ENCODE measurements at places on chromosomes 7 and 10.
A peak's percentile ranks its signal among the peaks of the same experiment; 100 is the strongest.

GRCh38 chr10:29841724-29842649, 207.2 kb upstream of the SVIL start:
- DNase-seq = peak; percentile 44

GRCh38 chr7:139034855-139035585, 822 bp downstream of the ZC3HAV1L start:
- peak; percentile 38 for DNase-seq

DNA sequence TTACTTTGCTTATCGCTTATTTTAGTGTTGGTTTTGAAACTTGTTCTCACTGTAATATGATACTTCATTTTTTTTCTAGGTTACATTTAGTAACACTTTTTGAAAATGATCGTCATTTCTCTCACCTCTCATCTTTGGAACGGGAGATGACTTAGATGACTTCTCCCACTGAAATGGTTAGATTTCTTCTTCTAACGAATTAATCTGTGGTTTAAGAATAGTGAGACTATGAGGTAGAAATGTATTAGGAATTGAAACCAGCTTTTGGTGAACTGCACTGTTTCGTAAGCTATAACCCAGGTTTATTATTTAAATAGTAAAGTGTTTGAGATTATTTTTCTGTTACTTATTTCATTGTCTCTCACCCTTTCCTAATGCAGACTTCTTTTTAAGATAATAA, 93.7 kb downstream of the PRR15 start:
- DNase-seq = no peak

DNA sequence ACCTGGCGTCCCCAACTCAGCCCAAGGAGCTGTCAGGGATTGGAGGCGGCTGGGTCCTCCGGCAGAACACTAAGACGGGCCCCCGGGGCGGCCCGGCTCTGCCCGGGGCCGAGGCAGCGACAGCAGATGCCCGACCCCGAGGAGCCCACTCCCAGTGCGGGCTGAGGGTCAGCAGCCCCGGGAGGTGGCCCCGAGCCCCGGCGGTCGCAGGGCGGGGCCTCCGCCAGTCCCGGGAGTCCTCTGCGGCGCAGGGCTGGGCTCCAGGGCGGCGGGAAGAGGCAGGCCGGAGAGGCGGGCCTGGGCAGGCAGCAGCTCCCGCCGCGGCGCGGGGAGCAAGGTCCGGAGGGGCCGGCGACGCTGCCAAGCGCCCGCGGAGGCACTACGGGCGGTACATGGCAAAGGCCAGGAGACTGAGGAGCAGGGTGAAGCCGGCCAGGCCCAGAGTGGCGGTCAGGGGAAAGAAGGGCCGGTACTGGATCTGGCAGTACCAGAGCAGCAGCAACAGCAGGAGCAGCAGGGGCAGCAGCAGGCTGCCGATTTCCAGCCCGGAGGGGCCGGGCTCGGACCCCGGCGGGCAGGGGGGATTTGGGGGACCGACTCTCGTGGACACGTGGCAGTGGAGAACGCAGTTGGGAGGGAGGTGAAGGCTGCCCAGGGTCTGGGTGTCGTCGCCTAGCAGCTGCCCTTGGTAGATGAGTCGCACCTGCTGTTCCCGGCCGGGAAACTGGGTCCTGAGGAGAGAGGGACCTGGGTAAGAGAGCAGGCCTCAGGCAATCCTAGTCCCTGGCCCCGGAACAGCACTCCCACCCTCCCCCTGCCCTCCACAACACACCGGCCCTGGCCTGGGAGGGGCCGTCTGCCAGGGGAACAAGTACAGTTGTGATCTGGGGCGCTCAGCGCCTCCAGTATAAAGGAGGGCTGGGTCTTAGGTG, 827 bp upstream of the FASTK start:
- DNase-seq = peak; percentile 24

GRCh38 chr7:33841031-33841430, 64.3 kb upstream of the BMPER start:
- DNase-seq = no peak

DNA sequence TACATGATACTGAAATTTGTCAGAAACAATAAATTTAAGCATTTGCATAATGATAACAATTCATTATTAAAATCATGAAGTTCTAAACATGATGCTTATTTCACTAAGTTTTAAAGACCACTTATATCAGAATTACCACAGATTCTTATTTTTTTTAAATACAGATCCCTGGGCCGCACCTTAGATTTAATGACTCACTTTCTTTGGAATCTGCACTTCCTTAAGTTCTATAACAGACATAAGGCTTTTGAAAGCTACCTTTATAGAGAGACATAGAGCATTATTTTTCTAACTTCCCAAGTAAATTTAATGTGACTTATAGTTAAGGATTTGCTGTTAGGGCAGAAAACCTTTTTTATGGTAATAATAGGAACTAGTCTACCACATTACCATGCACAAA, 214.9 kb downstream of the IPMK start:
- DNase-seq = no peak

DNA sequence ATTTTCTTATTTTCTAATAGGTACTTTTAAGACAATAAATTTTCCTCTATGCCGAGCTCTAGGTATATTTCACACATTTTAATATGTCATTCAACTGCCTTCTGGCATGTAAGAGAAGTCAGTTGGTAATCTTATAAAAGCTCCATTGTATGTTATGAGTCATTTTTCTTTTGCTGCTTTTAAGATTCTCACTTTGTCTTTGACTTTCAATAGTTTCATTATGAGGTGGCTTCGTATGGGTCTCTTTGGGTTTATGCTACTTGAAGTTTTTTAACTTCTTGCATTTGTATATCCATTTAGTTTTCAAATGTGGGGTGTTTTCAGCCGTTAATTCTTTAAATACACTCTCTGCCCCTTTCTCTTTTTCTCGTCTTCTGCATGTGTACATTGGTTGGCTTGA, 80.5 kb downstream of the ABCA13 start:
- no peak for DNase-seq

DNA sequence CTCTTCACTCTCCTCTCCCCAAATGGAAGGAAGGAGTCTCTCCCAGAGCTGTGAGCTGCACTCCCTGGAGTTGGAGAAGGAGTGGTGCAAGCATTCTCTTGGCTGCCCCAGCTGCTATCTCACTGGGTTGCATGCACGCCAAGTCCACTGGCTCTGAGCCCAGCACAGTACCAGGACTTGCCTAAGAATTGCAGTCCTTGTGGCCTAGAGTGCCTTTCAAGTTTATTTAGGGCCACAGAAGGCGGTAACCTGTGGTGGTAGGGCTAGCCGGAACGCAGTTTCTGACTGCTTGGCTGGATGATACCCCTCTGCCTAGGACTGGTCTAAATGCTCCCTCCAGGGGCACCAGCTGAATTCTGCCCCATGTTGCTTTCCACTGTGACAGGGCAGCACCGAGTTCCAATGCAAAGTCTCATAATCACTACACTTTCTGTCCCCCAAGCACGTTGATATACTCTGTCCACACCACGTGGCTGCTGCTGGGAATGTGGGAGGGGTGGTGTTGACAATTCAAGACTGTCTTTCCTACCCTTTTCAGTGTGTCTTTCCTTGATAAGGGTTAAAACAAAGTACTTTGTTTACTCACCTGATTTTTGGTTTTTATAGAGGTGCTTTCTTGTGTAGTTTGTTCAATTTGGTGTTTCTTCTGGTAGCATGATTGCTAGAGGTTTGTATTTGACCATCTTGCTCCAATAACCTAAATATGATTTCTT, 57.0 kb downstream of the PHTF2 start:
- peak; percentile 58 for DNase-seq

- peak; percentile 35 for DNase-seq
These were observed 232.1 kb downstream of the PTPRN2 start for GRCh38 chr7:158355456-158356065.

GRCh38 chr7:93636276-93636675, 61.8 kb upstream of the CALCR start:
- DNase-seq = no peak

GRCh38 chr7:106418094-106418493, 133.3 kb upstream of the NAMPT start:
- DNase-seq = peak; percentile 90

DNA sequence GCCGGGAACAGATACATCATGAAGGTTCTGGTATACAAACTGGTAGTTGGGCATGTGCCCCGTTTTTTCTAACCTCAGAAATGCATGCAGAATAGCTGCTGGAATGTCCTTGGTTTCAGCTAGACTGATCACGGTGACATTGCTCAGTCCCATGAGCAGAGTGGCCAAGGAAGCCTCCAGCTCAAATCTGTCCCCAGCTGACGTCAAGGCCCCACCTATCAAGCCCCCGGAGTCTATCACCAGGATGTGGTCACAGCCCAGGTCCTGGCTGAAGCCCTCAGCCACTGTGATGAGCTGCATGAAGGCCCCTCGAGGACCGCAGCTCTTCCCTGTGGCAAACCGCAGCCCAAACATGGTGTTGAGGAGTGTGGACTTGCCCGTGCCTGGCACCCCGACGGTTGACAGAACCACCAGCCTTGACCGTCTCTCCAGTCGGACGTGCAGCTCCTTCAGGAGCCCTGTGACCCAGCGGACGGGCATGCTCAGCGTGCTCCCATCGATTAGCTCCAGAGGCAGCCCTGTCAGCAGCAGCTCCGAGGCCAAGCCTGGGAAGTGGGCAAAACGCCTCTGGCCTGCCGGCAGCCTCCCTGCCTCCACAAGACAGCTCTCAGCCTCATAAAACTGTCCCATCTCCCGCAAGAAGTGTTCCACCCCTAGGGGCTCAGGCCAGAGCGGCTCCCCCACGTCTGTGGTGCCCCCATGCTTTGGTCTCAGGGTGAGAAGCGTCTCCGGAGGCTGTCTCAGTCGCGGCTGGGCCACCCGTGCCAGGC, 7.8 kb upstream of the MRPS24 start:
- no peak for DNase-seq

GRCh38 chr10:11403116-11403515, 208.3 kb downstream of the USP6NL start:
- no peak for DNase-seq

GRCh38 chr10:31253237-31253636, 65.8 kb upstream of the ZEB1 start:
- no peak for DNase-seq

- DNase-seq = peak; percentile 64
These were observed 51.7 kb upstream of the IFRD1 start for GRCh38 chr7:112398534-112398933.

DNA sequence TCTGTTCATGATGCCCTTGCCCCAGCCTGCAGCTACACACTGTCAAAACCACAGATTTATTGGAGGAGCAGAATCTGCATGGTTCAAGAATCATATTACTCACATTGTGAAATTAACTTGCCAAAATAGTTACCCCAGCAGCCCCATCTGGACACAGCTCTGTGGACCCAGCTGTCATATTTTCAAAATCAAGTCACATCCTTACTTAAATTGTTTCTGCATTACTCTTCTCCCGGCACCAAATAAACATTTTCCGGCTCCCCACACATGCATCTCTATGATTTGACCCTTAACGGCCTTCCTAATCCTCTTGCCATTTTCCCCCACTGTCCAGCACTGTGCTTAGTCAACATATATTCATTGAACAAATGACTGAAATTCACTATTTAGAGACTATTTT, 43.8 kb upstream of the GPR26 start:
- no peak for DNase-seq

GRCh38 chr7:66921918-66922486, 977 bp downstream of the TMEM248 start:
- peak; percentile 30 for DNase-seq

GRCh38 chr10:112539340-112539739, 92.3 kb downstream of the VTI1A start:
- no peak for DNase-seq

GRCh38 chr7:114519240-114519639, 104.6 kb downstream of the FOXP2 start:
- DNase-seq = peak; percentile 34

DNA sequence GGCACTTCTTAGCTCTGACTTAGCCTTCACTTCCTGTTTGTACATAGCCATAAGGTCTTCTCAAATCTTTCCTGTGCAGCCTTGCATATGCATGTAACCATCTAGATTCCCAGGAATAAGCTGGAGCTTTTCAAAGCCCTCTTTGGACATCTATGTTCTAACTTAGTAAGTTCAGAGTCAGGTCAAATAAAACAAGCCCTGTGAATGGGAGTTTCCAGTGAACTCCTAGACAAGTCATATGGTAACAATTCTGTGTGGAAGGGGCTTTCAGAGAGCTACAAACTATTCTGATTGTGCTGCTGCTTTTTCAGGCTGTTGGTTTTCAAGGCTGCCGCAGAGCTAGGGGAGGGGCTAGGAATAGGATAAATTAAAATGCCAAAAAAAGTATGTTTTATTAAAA, 208.4 kb upstream of the AKR1E2 start:
- no peak for DNase-seq

DNA sequence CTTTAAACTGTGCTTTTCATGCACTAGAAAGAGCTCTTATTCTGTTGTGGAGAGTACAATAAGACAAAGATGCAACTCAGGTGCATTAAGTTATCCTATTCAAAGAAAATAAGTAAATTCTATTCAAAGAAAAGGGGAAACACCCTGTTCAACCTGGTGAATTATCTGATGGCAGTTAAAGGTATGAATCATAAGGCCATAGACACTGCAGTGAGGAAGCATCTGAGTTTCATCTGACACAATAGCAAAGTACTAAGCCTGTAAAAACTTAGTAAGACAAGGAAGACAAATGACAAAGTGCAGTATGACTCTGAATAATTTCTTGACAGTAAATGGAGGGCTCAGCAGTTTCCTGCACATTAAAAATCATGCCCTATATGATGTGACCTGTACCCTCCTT, 91.0 kb upstream of the LRRTM3 start:
- DNase-seq = no peak
